ENCODE measurements at places on chromosomes 5 and 9.

DNA sequence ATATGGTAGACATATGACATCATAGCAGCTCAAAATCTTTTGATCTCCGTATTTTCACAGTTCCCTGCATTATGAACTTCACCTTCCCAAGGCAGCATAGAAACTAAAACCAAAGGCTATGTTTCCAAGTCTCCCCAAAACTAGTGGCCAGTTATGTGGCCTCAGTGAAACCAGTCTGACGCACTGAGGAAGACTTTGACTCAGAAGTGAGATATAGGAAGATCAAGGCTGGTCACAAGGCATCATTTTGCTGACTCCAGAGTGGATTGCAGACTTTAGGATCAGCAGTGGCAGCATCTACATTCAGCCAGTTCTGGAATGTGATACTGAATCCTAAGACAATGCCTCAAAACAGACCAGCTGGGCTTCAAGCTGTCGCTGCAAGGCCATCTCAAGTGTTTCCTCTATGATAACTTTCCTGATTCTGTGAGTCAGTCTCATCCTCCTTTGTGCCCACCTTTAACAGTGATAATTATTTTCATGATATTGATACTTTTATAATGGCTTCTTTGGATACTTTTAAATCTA, 34.4 kb upstream of the ELL2 start:
- no peak for DNase-seq

GRCh38 chr9:4574657-4575243, 84.5 kb downstream of the SLC1A1 start:
- no peak for DNase-seq

GRCh38 chr9:134626571-134627416, 14.8 kb upstream of the COL5A1 start:
- DNase-seq, result peak; percentile 30

DNA sequence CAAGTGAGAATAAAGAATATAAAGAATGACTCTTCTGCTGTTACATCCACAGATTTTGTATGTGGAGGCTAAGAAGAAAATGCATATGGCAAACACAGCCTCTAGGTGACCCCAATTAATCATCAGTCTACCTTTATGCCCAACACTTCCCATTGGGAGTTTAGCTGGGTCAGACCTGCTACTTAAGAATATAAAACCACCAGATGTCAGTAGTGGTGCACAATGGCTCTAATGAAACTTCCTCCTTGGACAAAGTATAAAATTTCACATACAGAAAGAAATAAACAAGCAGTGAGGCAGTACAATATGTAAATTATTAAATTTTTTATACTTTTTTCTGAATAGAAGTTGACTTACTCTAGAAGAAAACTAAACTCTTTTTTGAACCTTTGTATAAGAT, 539.9 kb downstream of the BRINP1 start:
- no peak for DNase-seq

DNA sequence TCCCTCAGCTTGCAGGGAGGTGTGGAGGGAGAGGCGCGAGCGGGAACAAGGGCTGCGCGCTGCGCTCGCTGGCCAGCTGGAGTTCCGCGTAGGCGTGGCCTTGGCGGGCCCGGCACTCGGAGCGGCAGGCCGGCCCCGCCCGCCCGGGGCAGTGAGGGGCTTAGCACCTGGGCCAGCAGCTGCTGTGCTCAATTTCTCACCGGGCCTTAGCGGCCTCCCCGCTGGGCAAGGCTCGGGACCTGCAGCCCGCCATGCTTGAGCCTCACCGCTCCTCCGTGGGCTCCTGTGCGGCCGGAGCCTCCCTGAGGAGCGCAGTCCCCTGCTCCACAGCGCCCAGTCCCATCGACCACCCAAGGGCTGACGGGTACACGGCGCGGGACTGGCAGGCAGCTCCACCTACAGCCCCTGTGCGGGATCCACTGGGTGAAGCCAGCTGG, 1516.4 kb downstream of the EFNA5 start:
- DNase-seq, result no peak

- no peak for DNase-seq
Measured at GRCh38 chr9:26131886-26132285, 453.6 kb upstream of the TUSC1 start.
